ENCODE measurements at places on chromosomes 16 and 17.

DNA sequence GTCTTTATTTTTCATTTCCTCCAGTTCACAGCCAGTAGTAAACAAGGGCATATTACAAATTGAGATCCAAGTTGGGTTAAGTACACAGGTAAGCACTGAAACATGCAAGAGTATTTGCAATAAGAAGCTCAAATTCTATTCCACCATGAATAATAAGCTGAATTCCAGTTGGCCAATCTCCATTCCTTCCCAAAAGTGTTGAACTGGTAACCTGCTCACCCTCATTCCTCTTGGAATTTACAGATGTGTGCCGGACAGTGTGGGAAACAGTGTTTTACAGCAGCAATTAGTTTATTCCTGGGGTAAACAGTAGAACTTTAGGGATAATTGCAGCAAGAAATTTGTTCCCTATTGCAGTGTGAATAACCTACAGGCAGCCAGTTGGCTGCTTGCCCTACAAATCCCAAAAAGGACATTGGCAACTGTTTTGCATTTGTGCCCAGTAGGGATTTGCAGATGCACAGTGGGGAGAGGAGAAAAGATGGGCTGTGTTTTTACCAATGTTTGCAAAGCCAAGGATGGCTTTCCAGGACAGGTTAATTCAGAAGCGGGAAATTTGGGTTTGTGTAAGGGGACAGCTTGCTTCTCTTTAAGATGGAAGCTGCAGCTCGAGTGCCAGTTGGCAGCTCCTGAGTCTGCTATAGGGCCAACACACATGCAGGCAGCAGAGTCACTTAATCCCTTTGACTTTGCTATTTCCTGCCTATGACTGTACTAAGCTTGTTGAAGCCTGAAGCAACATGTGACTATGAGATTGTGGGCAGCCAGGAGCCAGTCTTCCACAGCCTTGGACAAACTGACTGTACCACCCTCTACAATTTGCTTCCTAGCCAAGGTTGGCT is 318.9 kb downstream of the MAP2K6 start:
- H3K4me1 ChIP-seq, result no peaks in the 10 kb centered on the region
- no peaks in the 10 kb centered on the region for H3K27me3 ChIP-seq
- no peak overlapping the region for H3K4me3 ChIP-seq
- DNase-seq, result no peak
- no peak overlapping the region for H3K27ac ChIP-seq

DNA sequence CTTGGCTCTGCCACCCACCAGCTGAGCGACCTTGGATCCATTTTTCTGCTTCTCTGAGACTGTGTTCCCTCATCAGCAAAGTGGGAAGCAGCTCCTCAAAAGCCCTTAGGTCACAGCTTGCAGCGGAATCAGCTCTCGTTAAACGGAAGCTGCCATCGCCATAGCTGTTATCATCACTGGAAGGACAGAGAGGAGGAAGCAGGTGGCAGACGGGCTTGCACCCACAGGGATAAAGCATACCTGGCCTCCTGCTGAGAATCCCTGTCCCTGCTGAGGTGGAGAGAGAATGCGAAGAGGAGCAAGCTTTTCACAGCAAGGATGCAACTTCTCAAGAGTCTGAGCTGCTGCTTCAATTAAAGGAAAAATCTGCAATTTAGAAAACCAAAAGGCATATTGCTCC is 106.6 kb downstream of the CLEC16A start:
- no peak for DNase-seq
- H3K27me3 ChIP-seq, result no peaks in the 10 kb centered on the region
- H3K36me3 ChIP-seq, result peaks cover 14% of the 10 kb centered on the region
- H3K4me3 ChIP-seq, result no peak overlapping the region

- peaks cover 88% of the 10 kb centered on the region for H3K4me1 ChIP-seq
- no peak overlapping the region for H3K27ac ChIP-seq
- H3K4me3 ChIP-seq, result no peak overlapping the region
- no peaks in the 10 kb centered on the region for H3K36me3 ChIP-seq
These were observed 12.0 kb downstream of the CREBBP start for GRCh38 chr16:3868556-3868955.

DNA sequence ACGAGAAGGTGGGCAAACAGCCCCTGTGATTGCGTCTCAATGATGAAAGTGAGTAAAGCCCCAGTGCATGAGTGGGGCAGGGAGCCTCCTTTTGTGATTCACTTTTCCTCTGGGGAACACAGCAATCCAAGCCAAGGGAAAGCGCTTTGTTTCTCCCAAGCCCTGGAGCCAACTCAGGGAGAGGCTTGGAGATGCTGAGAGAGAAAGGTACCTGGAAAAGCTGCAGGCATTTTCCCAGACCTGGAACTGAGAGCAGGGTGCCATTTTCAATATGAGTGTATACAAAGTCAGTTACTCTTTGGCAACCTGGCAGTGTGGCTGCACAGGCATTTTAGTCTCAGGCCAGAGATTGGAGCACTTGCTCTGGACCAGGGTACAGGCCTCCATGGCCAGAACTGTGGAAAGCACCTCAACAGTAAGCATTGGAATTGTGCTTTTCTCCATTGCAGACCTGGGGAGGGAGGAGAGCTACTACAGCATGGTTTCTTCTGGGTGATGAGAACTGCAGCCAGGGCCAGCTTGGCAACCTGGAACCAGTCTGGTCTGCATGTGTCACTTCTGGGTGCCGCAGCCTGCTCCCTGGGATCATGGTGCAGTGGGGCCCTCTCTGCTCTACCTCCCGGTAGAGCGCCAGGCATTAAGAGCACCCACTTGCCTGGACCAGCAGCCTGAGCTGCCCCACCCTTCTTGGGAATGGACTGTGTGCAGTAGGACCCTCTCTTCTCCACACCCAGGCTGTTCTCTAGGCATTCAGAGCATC is 89.0 kb upstream of the CDH5 start:
- no peaks in the 10 kb centered on the region for H3K4me1 ChIP-seq
- no peak overlapping the region for H3K27ac ChIP-seq
- no peak overlapping the region for H3K4me3 ChIP-seq
- H3K36me3 ChIP-seq, result no peaks in the 10 kb centered on the region
- no peaks in the 10 kb centered on the region for H3K27me3 ChIP-seq

- H3K27ac ChIP-seq, result no peak overlapping the region
- H3K36me3 ChIP-seq, result no peaks in the 10 kb centered on the region
- H3K4me1 ChIP-seq, result no peaks in the 10 kb centered on the region
- H3K27me3 ChIP-seq, result peaks cover 6% of the 10 kb centered on the region
- no peak for DNase-seq
These were observed 264.9 kb upstream of the SDK2 start for GRCh38 chr17:73909186-73909585.

DNA sequence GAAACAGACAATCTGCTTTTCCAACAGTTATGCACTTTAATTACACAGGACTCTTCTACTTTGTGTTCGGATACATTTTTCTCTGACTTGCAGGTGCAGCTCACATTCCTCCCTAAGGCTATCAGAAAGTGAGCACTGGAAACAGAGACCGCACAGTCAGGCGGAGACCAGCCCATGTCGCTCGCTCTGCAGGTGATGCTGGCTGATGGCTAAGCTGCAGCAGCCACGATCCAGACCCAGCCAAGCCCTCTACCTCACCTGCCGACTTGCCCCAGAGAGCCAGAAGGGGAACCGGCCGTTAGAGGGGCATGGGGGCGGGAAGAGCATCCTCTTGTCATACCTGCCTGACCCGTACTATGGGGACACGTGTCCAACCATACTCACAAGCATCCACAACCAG is 33.8 kb downstream of the MAP1LC3B start:
- H3K27ac ChIP-seq, result no peak overlapping the region
- DNase-seq, result no peak
- H3K4me3 ChIP-seq, result no peak overlapping the region
- no peaks in the 10 kb centered on the region for H3K4me1 ChIP-seq

DNA sequence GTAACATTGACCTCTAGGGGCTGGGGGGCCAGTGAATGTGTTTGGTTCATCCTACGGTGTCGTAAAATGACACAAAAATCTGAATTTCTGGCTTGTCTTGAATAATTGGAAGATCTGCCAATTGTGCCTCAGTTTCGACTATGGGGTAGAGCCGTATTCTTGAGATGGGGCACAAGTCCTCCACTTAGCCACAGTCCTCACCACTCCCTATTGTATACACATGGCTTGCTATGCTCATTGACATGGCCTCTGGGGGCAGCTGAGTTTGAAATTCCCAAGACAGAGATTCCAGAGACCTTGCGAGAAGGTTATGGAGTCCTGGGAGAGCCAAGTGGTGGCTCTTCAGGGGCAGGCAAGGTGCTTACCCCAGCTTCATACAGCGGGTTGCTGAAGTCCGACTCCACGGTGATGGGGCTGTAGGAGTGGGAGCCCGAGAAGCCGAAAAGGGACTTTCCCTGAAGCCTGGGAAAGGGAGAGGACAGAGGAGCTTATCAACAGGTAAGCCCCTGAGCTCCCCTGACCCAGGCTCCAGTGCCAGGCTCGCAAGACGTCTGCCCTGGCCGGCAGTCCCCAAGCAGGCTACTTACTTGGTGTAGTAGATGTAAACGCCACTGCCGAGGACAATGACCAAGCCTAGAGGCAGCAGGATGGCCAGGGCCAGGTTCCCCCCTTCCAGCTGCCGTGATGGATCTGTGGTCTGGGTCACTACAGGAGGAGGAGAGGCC is 9.0 kb upstream of the CDIPT start:
- H3K27ac ChIP-seq, result no peak overlapping the region
- H3K4me3 ChIP-seq, result no peak overlapping the region
- no peak for DNase-seq
- H3K4me1 ChIP-seq, result peaks cover 4% of the 10 kb centered on the region

DNA sequence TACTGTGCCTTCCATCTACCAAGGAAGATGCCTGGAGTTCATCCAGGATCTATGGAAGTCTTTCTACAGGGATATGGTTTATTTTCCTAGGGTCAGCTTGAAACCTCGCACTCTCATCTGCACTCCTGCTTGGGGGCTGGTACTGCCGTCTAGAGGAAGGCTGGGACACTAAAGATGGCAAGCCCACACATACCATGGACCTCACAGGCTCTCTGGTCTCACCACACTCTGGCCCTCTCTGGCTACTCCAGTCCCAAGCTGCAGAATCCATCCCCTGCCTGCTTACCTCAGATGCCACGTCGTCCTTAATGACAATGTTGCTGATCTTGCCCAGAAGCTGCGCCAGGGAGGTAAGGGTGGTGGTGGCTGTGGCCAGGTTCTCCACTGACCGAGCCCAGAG is 2.1 kb upstream of the UNC119 start:
- H3K4me1 ChIP-seq, result peaks cover 24% of the 10 kb centered on the region
- DNase-seq, result no peak

DNA sequence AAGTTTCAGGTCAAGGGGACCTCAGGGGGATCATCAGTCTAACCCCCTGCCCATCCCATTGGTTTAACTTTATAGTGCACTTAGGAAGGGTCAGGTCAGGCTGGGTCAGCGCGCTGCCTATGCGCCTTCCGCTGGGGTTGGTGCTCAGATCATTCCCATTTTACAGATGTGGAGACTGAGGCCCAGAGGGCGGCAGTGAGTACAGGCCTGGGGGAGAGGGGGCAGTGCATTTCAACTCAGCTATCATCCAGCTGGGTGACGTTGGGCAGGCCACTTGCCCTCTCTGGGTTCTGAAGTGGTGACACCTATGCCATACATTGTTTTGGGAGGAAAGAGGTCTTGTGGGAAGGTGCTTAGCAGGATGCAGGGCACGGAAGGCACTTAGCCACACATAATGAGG is 127.8 kb upstream of the CDC42EP4 start:
- no peaks in the 10 kb centered on the region for H3K27me3 ChIP-seq
- H3K4me1 ChIP-seq, result no peaks in the 10 kb centered on the region
- no peak overlapping the region for H3K4me3 ChIP-seq
- DNase-seq, result no peak
- H3K27ac ChIP-seq, result no peak overlapping the region

GRCh38 chr16:2045965-2046892 is 1.4 kb downstream of the NTHL1 start:
- no peak for DNase-seq
- peaks cover 14% of the 10 kb centered on the region for H3K4me1 ChIP-seq
- H3K27me3 ChIP-seq, result no peaks in the 10 kb centered on the region
- H3K4me3 ChIP-seq, result no peak overlapping the region

DNA sequence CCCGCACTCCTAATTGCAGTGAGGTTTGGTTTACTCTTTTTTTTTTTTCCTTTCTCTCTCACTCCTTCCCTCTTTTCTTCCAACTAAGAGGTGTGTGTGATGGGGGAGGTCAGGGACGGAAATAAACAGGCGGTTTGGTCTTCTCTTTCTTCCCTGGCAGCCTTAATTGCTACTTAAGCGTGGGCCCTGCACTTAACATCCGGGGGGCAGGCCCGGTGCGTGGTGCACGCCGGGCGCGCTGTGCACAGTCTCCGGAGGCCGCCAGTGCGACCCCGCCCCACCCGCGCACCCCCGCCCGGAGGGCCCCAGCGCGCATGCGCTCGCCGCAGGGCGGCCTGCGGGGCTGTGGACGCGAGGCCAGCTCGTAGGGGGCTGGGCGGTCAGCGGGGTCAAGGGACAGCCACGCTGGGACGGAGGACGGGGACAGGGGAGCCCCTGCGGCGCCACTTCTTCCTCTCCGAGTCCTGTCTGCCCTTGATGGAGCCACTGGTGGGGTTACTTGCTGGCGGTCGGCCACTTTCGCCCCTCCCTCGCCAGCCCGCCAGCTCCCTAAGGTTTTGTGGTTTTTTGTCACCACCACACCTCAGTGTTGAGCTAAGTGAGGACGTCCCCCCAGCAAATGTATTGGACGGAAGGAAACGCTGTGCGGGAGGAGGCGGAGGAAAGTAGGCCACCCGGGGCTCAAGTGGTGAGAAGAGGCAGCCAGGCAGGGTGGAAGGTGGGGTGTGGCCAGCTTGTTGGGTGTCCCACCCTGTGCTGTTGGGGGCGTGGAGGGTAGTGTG is 120.9 kb downstream of the MRM1 start:
- H3K27ac ChIP-seq, result peak overlapping the region; percentile 52
- no peaks in the 10 kb centered on the region for H3K36me3 ChIP-seq
- H3K4me3 ChIP-seq, result peak overlapping the region; percentile 73
- peak; percentile 85 for DNase-seq
- H3K4me1 ChIP-seq, result peaks cover 54% of the 10 kb centered on the region

GRCh38 chr17:50203086-50203485 is 1.7 kb upstream of the COL1A1 start:
- H3K4me3 ChIP-seq, result no peak overlapping the region
- H3K36me3 ChIP-seq, result no peaks in the 10 kb centered on the region
- H3K27me3 ChIP-seq, result peaks cover 25% of the 10 kb centered on the region
- no peak overlapping the region for H3K27ac ChIP-seq

DNA sequence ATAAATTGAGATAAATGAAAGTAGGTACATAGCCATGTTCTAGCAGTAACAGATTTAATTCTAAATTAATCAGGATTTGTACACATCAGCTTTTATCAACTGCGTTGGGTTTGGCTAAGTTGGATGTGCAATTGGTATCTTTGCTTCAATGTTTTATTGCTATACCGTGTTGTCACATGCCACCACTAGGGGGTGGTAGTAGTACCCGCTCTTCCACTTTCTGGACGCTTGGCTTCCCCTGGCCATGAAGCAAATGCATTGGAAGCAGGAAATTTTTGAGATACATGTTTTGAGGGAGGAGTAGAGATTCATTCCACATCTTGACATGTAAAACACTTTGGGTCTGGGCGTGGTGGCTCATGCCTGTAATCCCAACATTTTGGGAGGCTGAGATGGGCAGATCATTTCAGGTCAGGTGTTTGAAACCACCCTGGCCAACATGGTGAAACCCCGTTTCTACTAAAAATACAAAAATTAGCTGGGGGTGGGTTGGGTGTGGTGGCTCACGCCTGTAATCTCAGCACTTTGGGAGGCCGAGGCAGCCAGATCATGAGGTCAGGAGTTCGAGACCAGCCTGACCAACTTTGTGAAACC is 58.6 kb downstream of the EMP2 start:
- no peak overlapping the region for H3K4me3 ChIP-seq
- peaks cover 3% of the 10 kb centered on the region for H3K27me3 ChIP-seq
- DNase-seq, result peak; percentile 10
- H3K36me3 ChIP-seq, result no peaks in the 10 kb centered on the region
